ENCODE measurements at places on chromosomes 16 and 17.

DNA sequence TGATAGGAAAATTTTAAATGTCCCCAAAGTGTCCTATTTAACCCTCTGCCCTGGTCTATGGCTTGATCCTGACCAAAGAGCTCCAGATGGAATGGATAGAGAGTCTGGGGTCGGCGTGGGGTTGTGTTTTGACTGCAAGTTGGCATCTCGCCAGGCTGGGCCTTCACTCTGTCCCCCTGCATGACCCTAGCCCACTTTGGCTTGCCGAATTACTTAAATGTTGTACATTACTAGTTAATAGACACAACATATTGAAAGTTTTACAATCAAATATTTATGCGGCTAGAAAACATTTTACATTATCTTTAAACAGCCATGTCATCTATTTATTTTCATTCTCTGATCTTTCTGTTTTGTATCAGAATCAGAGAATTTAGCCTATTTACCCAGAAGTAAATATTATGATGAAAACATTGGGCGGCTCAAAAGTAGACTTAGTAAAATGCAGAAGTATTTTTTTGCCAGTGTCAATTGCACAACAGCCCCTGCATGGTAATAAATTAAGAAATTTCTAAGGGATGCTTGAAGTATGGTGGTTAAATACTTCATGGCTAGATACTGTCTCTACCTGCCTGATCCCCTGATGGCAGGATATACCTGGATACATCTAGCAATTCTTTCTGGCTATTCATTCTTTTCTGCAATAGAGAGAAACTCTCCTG lies 18.8 kb upstream of the MYOCD start:
- DNase-seq: no peak

DNA sequence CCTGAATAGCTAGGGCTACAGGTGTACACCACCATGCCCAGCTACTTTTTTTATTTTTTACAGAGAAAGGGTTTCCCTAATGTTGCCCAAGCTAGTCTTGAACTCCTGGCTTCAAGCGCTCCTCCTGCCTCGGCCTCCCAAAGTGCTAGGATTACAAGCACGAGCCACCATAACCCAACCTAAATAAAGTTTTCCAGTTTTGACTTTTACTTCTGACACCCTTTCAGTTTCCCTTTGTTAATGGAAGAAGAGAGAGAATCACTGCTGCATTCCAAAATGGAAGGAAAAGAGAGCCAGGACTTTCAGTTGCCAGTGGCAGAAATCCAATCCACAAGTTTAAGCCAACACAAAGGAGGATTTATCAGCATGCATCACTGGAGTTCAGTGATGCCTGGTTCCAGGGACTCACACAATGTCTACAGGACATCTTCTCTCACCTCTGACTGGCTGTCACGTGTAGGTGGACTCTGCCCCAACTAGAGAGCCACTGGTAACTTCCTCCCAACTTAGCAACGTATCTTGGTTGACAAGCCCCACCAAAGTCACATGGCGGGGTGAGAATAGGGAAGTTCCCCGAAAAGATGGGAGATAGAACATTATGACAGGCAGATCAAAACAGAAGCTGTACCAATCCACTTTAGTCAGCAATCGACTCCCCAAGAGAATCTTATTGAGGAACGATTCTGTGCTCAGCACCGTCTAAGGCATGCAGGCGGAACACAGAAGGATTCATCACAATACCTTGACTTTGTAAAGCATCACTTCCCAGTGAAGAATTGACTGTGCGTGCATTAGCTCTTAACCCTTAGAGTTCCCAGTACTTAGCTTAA lies 46.5 kb downstream of the GAS7 start:
- no peak for DNase-seq

DNA sequence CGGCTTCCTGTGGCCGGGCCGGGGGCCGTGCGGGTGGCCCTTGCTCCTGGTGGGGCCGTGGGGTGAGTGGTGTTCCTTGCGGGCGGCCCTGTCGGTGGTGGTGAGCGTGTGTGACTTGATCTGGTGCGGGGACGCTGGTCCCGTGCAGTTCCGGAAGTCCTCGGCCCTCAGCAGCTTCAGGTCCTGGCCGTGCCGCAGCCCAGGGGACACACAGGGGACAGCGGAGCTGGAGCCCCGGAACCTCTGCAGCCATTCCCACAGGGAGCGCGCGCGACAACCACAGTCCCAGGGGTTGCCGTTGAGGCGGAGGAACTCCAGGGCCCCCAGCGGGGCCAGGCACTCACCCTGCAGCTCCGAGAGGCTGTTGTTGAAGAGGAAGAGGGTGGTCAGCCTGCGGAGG lies 88.4 kb downstream of the RTN4RL1 start:
- no peak for DNase-seq

DNA sequence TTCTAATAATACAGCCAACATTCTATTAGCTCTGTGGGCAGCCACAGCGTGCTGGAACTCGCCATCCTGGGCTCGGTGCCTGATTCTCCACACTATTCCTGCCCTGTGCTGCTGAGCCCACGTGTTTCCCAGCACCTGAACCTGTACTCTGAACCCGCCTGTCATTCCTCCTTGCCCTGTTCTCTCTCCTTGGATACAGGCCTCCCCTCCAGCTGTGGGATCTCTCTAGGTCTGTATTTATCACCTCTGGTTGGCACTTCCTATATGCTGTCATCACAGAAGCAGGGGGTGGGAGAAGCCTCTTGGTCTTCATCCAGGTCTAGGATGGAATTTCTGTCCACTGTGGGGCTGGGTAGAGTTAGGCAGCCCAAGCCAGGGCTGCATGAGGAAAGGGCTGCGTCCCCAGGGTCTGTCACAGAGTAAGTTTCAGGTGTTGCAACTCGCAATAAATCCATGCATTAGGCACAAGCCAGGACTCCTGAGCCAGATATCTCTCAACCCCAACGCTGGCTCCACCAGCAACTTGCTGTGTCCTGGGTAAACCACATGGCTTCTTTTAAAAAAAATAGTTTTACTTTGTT lies 56.0 kb downstream of the ABAT start:
- DNase-seq: no peak

- no peak for DNase-seq
Observed at GRCh38 chr17:75003957-75004355, 8.5 kb upstream of the MRPL58 start.

DNA sequence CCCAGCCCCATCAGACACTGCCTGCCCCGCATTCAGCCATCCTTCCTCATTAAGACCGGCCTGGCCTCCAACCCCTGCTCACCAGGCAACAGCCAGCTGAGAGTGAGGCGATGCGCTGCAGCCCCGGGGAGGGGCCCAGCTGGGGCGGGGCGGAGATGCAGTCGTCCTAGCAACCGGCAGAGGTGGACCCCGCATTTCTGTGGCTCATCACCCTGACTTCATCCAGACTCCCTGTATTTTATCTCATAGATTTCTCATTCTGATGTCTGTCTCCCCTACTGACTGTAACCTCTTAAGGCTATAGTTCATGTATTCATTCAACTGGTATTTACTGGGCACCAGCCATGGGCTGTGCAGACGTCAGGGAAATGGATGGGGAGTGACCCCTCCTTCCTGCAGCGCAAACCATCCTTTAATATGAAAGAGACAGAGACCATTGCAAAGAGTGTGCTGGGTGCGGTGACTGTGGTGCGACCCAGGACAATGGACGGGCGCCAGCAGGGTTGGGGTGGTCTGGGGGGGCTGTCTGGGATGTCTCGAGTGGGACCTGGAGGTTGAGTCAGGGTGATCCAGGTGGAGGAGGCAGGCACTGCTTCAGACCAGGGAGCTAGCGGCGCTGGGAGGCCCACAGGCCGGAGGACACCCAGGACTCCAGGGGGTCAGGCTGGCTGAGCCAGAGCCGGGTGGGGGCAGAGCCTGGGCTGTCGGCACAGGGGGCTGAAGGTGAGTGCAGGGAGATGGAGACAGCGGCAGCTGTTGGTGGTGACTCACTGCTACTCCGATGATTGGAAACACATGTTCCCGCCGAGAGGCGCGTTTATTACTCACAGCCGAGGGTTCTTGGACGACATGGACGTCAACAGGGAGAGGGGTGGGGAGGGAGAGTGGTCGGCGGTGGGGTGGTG lies 10.5 kb upstream of the TIMP2 start:
- peak; percentile 91 for DNase-seq

GRCh38 chr16:75264999-75265910 lies 13.8 kb upstream of the BCAR1 start:
- DNase-seq: peak; percentile 63

- no peak for DNase-seq
Observed at GRCh38 chr17:63665527-63666214, 34.3 kb downstream of the LIMD2 start.

- no peak for DNase-seq
Observed at GRCh38 chr17:11430751-11431150, 167.5 kb upstream of the DNAH9 start.

DNA sequence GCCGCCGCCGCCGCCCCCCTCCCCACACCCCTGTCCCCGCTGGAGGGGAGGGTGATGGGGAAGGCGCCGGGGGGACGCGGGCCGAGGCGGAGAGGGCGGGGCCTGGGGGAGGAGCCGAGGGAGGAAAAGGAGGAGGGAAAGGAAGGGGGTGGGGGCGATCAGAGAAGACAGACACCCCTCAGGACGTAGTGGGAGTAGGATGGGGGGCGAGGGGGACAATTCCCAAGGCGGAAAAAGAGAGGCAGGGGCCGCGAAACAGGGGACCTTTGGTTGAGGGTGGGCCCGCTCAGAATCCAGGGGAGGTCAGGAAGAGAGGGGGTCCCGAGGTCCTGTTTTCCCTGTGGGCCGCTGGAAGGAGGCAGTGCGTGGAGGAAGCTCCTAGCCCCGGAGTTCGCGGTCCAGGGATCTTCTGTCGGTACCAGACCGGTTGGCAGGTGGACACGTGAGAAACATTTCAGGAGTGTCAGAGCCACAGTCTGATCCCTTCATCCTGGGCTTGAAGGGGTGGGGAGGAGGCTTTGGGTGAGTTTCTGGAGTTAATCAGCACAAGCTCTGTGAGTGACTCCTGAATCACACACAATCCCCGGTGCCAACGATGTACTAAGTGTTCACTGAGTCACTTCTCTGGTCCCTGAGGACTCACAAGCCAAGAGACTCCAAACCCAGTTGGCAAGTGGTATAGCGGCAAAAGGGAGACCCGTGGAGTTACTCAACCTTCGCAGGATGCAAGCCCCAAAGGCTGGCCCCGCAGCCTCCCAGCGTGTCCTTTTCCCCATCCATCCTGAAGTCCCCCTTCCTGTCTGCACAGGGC lies at the start of gene XYLT1:
Gene XYLT1 (minus strand): TSS at position 53 of the 811 bp plus-strand sequence. CDS start 164 bp downstream, outside the sequence.
- peak; percentile 79 for DNase-seq

- DNase-seq: peak; percentile 93
Observed at GRCh38 chr16:31471875-31472708, at the start of gene TGFB1I1. Gene TGFB1I1 (plus strand): TSS chr16:31472152. CDS start chr16:31472189, 37 bp downstream.

DNA sequence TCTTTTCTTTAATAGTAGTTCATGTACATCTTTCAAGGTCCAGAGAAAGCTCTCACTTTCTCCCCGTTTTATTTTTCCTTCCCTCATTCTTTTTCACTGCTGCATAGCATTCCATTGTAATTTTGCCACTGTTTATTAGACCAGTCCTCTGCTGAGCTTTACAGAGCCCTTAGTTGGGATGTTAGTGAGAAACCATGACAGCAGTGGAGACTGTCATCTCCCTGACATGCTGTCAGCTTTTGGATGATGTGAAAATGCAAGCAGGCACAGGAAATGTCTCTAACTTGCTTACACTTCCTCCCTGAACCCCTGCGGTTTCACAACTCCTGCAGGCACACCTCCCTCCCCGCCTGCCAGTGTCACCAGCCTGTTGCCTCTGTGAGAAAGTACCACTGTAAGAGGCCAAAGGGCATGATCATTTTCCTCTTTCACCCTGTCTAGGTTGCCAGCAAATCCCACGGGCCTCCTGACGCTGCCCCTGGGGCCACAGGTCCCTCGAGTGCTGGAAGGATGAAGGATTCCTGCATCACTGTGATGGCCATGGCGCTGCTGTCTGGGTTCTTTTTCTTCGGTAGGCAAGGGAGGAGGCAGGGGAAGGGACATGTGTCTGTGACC lies at the start of gene ITGAL:
Gene ITGAL (plus strand): TSS at position 415 of the 615 bp plus-strand sequence. CDS start 96 bp downstream, at position 511.
- DNase-seq: no peak

- DNase-seq: no peak
Observed at GRCh38 chr16:8814095-8814806, 16.6 kb downstream of the PMM2 start.

GRCh38 chr17:53807286-53807685 lies 15.4 kb upstream of the KIF2B start:
- no peak for DNase-seq

- no peak for DNase-seq
Observed at GRCh38 chr17:64024781-64025731, 4.6 kb upstream of the ICAM2 start.

DNA sequence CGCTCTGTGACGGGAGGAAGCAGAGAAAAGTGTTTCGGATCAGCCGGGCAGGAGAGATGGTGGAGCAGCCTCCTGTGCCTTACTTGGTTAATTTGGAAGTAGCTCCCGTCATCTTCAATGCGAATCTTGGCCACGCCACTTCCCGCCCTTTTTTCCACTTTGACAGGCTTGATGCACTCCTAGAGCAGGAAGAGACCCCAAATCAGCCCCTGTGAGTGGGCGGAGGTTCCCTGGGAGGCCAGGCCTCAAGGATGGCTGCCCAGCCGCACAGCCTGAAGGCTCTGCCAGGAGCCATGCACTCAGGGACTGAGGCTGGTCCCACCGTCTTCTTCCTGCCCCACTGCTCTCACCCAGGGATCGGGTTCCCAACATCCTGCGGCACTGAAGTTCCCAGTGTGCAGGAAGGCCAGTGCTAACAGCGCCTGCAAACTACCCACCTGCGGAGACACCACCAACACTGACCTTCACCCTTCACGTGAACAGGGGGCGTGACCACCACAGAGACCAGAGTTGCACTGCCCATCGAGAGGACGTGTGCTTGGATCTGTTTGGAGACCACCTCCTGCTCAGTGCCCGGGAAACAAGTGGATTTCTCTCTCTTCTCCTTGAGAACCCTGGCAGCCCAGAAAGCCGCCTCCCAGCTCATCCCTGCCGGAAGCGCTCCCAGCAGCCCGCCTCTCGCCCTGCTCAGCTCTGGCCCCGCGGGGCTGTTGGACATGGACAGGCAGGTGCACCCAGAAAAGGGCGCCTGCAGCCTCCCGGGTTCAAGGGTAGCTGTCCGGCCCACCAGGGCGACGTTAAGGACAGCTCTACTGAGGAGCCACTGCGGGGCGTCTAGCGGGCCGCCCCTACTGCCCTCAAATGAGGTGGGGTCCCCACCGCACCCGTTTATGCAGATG lies 988 bp downstream of the CIAO3 start:
- DNase-seq: no peak

- DNase-seq: peak; percentile 62
Observed at GRCh38 chr16:87966685-87967185, 15.5 kb downstream of the BANP start.

DNA sequence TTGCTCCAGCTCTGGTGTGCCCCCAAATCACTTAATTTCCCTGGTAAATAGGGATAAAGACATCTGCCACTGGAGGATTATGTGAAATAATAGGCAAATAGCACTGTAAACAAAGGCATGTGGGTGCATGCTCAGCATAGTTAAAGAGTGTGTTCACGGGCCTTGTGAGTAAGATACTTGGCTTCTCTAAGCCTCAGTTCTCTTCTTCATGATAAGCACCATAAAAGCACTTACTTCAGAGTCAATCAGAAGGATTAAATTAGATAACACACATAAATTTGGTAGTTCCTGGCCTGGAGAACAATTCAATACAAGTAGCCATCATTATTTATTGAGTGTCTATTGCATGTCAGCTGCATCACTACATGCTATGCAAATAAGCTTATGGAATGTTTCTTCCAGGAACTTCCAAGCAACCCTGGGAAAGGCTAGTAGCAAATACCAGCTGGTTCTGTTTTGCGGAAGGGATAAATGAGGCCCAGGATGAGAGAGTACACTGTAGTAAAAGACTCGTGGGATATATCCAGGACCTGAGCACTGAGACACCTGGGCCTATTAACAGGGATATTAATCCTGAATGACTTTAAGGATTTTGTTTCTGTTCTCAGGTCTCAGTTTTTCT lies 14.5 kb downstream of the CCL11 start:
- no peak for DNase-seq
